ENCODE measurements at places on chromosomes 1 and 21.

DNA sequence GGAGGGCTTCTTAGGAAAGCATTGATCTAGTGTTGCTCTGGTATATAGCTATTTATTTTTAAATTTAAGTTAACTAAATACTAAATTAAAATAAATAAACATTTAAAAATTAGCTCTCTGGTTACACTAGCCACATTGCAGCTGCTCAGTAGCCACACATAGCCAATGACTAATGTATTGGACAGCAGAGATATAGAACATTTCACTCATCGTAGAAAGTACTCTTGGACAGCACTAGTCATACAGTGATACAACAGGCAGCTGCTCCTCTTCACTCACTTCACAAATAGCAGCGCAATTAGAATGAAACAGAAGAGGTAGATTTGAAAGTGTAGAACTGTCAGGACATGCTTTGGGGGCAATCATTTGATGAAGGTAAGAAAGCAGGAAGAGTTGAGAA, 245.4 kb downstream of the PBX1 start:
- no peak for DNase-seq

- no peak for DNase-seq
These were observed 18.5 kb downstream of the SELL start for GRCh38 chr1:169692756-169693460.

DNA sequence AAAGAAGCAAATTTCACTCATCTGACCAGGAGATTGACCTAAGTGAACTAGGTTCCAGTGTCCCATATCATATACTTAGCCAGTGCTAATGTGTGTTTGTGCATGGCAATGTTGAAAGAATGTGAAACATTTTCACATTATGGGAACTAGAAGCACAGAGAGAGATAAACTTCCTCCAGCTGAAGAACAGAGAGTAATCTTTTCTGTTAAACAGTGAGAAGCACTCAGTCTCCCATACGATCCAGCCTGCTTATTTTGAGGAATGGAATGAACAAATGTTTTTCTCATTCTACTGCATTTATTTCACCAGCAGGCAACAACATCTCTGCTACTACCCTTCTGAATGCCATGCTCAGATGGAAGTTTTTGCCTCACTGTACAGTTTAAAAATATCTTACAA, 170.5 kb downstream of the TTLL7 start:
- DNase-seq: no peak

DNA sequence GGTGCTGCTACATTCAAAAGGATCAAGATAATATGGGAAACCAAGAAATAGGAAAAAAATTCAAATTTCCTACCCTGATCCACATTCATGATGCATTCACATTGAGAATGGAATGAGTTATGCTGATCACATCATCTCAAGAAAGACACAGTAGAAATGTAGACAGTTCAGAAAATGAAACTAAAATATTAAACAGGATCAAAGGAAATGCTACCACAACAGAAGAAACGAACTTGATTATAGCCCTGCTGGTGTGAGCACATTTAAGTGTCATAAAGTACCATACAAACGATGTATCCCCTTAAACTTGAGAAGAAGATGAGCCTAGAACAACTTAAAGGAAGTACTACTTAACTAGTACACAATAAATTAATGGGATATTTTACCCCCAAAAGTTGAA, 21.3 kb downstream of the SYDE2 start:
- no peak for DNase-seq

GRCh38 chr1:245997471-245998258, 509.4 kb downstream of the SMYD3 start:
- no peak for DNase-seq

GRCh38 chr1:234307726-234308125, 65.5 kb upstream of the COA6 start:
- DNase-seq: no peak

GRCh38 chr1:240739139-240739538, 127.2 kb upstream of the GREM2 start:
- DNase-seq: no peak

- no peak for DNase-seq
These were observed 493.0 kb upstream of the PLXNA2 start for GRCh38 chr1:208737161-208737560.

- no peak for DNase-seq
These were observed 34.1 kb upstream of the ADARB1 start for GRCh38 chr21:45040157-45040711.

All from nephron progenitor cell (in vitro differentiated cells).